ENCODE measurements at places on chromosomes 13 and 19. TPM values are rescaled to one million over a fixed set of nuclear protein-coding genes. Genes with fewer than 3 reads are reported as not detected.

The TPTE2 gene
- not detected for total RNA-seq

The ZGLP1 gene
- total RNA-seq, result 1.1 TPM

The ZNF587B gene
- 6.0 TPM for total RNA-seq

The ZNF91 gene
- 255 TPM for total RNA-seq

- DNase-seq, result no peak
Observed at GRCh38 chr13:26310470-26310869, 56.5 kb downstream of the CDK8 start.

DNA sequence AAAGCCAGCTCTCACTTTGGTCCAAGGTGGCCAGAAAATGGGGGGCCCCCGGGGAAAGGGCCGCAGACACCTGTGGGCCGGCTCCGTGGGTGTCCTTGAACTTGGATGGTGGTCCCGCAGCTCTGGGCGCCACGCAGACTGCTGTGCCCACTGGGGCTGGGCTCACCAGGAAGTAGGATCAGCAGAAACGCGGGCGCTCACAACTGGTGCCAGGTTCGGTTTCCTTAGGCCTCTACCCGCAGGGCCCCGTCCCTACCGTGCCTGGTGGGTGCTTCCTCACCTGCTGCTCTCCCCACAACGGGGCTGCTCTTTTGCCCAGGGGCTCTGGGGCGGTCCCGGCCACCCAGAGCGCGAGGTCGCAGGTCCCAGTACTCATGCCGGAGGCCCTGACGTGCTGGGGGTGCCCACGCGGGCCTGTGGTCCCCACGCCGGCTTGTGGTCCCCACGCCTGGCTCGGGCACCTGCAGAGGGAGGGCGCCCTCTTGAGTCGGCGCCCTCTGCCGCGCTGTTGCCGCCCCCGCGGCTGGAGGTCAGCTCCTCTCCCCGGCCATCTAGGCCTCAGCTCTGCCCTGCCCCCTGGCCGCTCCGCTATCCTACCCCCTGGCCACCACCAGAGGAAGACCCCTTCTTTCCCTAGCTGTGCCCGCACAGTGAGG lies 1303.6 kb downstream of the UQCRFS1 start:
- DNase-seq, result no peak

DNA sequence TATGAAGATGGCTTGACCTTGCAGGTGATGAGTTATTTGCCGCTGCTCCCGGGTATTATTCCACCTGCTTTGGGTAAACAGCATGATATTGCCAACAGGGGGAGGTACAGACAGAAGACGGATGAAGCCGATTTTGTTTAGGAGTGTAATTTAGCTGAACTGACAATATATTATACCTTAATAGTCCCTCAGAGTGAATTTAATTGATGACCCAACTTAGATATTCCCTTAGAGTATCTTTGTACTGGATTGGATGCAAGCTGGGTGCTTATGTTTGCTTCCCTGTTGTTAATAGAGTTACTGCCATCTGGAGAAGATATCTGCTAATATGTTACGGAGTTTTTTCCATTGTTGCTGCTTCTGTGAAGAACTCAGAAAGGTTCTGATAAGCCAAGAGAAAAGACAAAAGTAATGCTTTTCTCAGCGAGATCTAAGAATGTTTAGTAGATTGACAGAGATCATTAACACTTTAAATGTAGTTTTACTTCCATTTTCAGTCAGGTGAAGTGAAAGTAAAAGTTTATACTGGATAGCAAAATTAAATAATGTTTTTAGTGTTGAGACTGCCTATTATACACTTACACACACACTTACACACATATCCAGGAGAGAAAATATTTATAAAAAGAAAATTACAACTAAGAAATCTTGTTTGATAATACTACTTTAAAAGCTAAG lies 2220.8 kb upstream of the PCDH20 start:
- no peak for DNase-seq

- DNase-seq, result no peak
Observed at GRCh38 chr13:37715606-37716015, 117.0 kb upstream of the POSTN start.

DNA sequence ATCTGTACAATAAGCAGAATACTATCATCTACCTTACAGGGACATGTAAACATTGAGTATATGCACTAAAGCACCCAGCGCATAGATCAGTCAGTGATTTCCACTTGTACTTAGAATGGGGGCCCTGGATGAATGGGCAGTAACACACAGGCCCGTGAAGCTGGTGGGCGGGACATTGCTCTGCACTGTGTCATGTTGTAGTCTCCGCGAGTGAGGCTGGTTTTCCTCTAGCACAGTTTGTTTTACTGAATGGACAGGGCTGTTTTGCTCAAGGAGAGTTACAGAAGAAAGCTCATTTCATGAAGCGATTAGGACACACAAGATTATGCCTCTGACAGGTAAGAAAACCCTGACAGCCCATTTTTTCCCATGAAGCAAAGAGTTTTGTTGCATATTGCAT lies 86.4 kb upstream of the SOX21 start:
- no peak for DNase-seq

DNA sequence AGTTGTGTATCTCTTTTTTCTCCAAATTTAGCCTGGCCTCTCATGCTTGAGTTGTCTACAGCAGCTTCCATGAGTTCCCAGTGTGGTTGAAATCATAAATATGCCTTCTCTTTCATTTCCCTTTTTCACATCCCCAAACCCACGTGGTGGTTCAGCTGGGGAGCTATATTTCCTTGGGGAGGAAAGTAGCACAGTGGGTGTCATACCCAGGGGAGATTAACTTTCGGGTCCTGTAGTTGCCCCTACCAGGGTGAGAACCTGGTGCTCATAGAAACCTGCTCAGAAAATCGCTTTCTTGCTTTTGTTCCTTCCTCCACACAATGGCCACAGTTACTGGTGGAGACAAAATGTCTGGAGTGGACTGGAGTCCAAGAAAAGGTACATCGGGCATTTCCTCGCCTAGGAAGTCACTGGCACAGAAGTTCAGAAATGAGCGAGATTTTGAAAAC lies 7.0 kb upstream of the LILRA4 start:
- DNase-seq, result no peak

GRCh38 chr13:76879203-76879882 lies 6.9 kb downstream of the KCTD12 start:
- DNase-seq, result peak; percentile 72

GRCh38 chr13:98576200-98576945 lies 534 bp downstream of the STK24 start:
- DNase-seq, result peak; percentile 85

GRCh38 chr13:59684105-59684504 lies 479.6 kb downstream of the DIAPH3 start:
- no peak for DNase-seq

- DNase-seq, result no peak
Observed at GRCh38 chr13:96165840-96166239, 75.9 kb downstream of the HS6ST3 start.

DNA sequence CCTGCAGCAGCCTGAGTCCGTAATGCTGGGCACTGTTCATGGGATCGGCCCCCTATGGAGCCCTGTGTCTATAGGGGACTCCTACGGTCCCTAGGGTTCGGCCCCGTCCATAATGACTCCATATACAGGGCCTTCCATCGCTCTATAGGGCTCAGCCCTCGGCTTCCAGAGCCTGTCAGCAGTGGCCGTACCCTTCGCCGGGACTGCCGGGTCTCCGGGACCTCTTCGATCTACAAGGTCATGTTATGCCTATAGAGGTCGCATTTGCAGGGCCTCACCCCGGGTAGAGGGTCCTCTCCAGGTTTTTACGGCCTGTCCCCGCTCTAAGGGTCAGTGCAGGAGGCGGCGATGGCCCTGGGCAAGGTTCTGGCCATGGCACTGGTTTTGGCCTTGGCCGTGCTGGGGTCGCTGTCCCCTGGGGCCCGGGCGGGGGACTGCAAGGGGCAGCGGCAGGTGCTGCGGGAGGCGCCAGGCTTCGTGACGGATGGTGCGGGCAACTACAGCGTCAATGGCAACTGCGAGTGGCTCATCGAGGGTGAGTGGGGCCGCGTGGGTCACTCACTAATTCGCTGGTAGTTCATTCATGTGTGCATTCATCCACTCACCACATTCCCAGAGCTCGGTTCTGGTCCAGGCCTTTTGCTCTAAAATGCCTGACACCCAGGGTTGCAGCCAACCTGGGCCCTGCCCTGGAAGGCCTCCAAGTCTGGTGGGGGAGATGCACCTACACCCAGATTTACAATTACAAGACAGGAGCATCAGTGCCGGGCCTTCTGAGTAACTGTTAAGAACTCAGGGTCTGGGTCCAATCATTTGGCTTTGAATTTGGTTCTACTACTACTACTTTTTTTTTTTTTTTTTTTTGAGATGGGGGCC lies 699 bp downstream of the MEGF8 start:
- no peak for DNase-seq

- no peak for DNase-seq
Observed at GRCh38 chr13:77384999-77385398, 58.1 kb upstream of the MYCBP2 start.
